Psoas muscle (tissue), 8 donors: ENCODE measurements at places on chromosomes 6 and 20.

- no peak overlapping the region for H3K4me3 ChIP-seq
- no peaks in the 10 kb centered on the region for H3K27me3 ChIP-seq
- H3K27ac ChIP-seq, result no peak overlapping the region
- peaks cover 60% of the 10 kb centered on the region for H3K4me1 ChIP-seq
- no peak for DNase-seq
- no peaks in the 10 kb centered on the region for H3K36me3 ChIP-seq
Measured at GRCh38 chr6:157070403-157071107, 252.8 kb downstream of the TMEM242 start.

GRCh38 chr20:58832457-58832856, 18.2 kb downstream of the GNAS-AS1 start:
- H3K4me1 ChIP-seq, result peaks cover 17% of the 10 kb centered on the region
- no peak for DNase-seq
- no peaks in the 10 kb centered on the region for H3K27me3 ChIP-seq
- no peak overlapping the region for H3K27ac ChIP-seq
- H3K4me3 ChIP-seq, result no peak overlapping the region

GRCh38 chr6:47258724-47259347, 50.9 kb downstream of the TNFRSF21 start:
- no peaks in the 10 kb centered on the region for H3K4me1 ChIP-seq
- no peak for DNase-seq
- no peak overlapping the region for H3K27ac ChIP-seq
- no peaks in the 10 kb centered on the region for H3K27me3 ChIP-seq
- H3K36me3 ChIP-seq, result no peaks in the 10 kb centered on the region

- no peak for DNase-seq
- H3K27ac ChIP-seq, result no peak overlapping the region
- H3K27me3 ChIP-seq, result no peaks in the 10 kb centered on the region
- no peaks in the 10 kb centered on the region for H3K36me3 ChIP-seq
- no peaks in the 10 kb centered on the region for H3K4me1 ChIP-seq
Measured at GRCh38 chr6:29477923-29478450, 9.8 kb downstream of the MAS1L start.

GRCh38 chr6:133340557-133340956, 99.4 kb downstream of the EYA4 start:
- peaks cover 54% of the 10 kb centered on the region for H3K4me1 ChIP-seq
- no peaks in the 10 kb centered on the region for H3K36me3 ChIP-seq
- no peaks in the 10 kb centered on the region for H3K27me3 ChIP-seq
- no peak for DNase-seq
- H3K4me3 ChIP-seq, result no peak overlapping the region

- no peaks in the 10 kb centered on the region for H3K4me1 ChIP-seq
- no peak for DNase-seq
- H3K27me3 ChIP-seq, result no peaks in the 10 kb centered on the region
- H3K4me3 ChIP-seq, result no peak overlapping the region
Measured at GRCh38 chr6:17851720-17852161, 135.7 kb downstream of the KIF13A start.

- no peak overlapping the region for H3K4me3 ChIP-seq
- no peak overlapping the region for H3K27ac ChIP-seq
- no peak for DNase-seq
- no peaks in the 10 kb centered on the region for H3K4me1 ChIP-seq
- no peaks in the 10 kb centered on the region for H3K36me3 ChIP-seq
Measured at GRCh38 chr6:168576388-168576787, 135.4 kb downstream of the SMOC2 start.

DNA sequence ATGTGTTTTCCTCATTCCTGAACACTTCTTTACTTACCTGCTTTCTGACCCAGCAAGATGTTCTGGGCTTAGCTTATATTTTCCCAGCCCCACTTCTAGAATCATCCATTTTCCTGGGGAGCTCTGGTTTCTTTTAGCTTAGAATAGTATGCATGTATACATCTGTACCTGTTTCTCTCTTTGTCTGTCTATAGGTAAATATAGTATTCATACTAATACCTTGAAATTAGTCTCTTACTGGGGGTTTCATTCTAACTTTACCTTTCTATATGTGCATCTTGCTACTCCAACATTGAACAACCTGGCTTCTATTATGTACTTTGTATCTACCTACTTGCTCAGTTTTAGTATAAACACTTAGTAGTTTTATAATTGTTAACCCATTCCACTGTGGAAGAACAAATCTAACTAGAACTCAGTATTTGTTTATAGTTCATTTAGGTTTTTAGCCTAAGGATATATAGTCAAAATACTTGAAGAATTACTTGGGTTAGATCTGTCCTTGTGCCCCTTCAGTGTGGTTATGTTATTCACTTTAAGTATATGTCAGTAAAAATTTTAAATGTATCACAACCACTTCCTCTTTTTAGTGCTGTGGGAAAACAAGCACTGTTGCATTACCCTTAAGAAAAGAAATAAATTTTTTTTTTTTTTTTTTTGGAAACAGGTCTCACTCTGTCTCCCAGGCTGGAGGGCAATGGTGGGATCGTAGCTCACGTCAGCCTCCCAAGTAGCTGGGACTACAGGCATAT, 54.0 kb downstream of the ASXL1 start:
- H3K36me3 ChIP-seq, result peaks cover 15% of the 10 kb centered on the region
- H3K4me1 ChIP-seq, result peaks cover 13% of the 10 kb centered on the region
- H3K27me3 ChIP-seq, result no peaks in the 10 kb centered on the region
- H3K27ac ChIP-seq, result no peak overlapping the region

GRCh38 chr6:55918639-55919038, 43.2 kb upstream of the BMP5 start:
- no peak overlapping the region for H3K4me3 ChIP-seq
- no peak overlapping the region for H3K27ac ChIP-seq
- no peaks in the 10 kb centered on the region for H3K27me3 ChIP-seq

GRCh38 chr6:153503810-153504209, 372.7 kb upstream of the RGS17 start:
- no peak for DNase-seq
- no peaks in the 10 kb centered on the region for H3K4me1 ChIP-seq
- H3K36me3 ChIP-seq, result no peaks in the 10 kb centered on the region
- H3K4me3 ChIP-seq, result no peak overlapping the region
- no peak overlapping the region for H3K27ac ChIP-seq

GRCh38 chr20:34536798-34537394, 20.7 kb downstream of the DYNLRB1 start:
- no peak overlapping the region for H3K27ac ChIP-seq
- no peaks in the 10 kb centered on the region for H3K27me3 ChIP-seq
- DNase-seq, result peak; percentile 73
- peaks cover 5% of the 10 kb centered on the region for H3K36me3 ChIP-seq
- no peaks in the 10 kb centered on the region for H3K4me1 ChIP-seq

DNA sequence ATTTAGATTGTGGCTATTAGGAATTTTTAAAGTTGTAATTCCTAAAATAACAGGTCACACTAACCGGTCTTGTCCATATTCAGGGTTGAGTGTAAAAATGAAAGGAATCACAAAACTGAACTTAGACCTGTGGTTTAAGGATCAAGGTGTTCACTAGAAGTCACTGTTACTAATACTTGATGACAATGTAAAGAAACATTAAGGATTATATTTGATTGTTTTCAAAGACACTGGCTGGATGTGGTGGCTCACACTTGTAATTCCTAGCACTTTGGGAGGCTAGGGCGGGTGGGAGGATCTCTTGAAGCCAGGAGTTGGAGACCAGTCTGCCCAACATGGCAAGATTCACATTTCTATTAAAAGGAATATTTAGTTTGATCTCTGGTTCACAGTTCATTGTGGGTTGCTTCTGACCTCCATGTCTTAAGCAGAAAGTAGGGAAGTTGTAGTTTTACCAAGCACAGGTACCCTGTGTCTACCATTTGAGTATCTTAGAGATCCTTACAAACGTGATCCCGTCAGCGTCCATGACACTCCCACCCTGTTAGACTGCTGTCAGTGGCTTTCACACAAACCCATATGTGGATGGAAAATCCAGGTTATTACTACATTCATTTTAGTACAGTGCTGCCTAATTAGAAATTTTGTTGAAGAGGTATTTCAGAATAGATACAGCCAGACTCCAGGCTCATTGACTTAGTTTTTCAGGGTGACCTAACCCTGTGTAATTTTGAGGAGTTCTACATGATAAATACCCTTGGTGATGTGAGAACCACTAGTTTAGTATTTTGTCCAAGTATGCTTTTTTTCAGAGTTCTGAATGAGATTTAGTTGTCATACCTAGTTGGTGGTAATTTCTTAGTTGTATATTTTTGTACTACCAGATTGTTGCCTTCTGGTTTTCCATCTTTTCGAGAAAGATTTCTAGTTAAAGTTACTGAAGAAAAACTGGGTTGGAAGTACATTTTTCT, 10.2 kb downstream of the SRSF3 start:
- no peak overlapping the region for H3K4me3 ChIP-seq
- no peak overlapping the region for H3K27ac ChIP-seq
- peaks cover 89% of the 10 kb centered on the region for H3K4me1 ChIP-seq
- H3K36me3 ChIP-seq, result peaks cover 99% of the 10 kb centered on the region
- DNase-seq, result no peak

- no peak overlapping the region for H3K4me3 ChIP-seq
- H3K27me3 ChIP-seq, result no peaks in the 10 kb centered on the region
- no peaks in the 10 kb centered on the region for H3K36me3 ChIP-seq
- no peaks in the 10 kb centered on the region for H3K4me1 ChIP-seq
- DNase-seq, result no peak
Measured at GRCh38 chr6:98797217-98797994, 37.0 kb upstream of the POU3F2 start.

- H3K27ac ChIP-seq, result no peak overlapping the region
- no peaks in the 10 kb centered on the region for H3K4me1 ChIP-seq
- no peaks in the 10 kb centered on the region for H3K36me3 ChIP-seq
- H3K4me3 ChIP-seq, result no peak overlapping the region
Measured at GRCh38 chr20:20063941-20064702, 11.8 kb downstream of the CFAP61 start.

DNA sequence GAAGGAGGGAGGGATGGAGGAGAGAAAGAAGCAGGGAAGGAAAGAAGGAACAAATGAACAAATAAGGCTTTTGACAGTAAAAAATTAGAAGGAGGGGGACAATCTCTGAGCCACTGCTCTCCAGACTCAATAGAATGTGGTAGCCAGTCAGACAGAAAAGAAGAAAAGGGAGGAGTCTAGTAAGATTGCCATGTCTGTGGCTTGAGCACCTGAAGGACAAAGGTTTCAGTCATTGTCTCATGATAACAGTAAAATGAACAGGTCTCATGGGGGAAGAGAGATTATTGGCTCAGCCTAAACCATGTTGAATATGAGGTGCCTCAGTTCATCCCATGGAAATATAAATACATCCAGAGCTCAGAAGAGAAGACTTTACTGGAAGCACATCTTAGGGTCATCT, 14.0 kb upstream of the LOC128125822 start:
- no peaks in the 10 kb centered on the region for H3K27me3 ChIP-seq
- H3K4me1 ChIP-seq, result peaks cover 32% of the 10 kb centered on the region
- no peak for DNase-seq
- no peak overlapping the region for H3K27ac ChIP-seq
- H3K4me3 ChIP-seq, result no peak overlapping the region

- no peak for DNase-seq
- H3K27me3 ChIP-seq, result no peaks in the 10 kb centered on the region
- no peaks in the 10 kb centered on the region for H3K4me1 ChIP-seq
- H3K27ac ChIP-seq, result no peak overlapping the region
Measured at GRCh38 chr20:54608039-54608745, 132.8 kb downstream of the DOK5 start.

DNA sequence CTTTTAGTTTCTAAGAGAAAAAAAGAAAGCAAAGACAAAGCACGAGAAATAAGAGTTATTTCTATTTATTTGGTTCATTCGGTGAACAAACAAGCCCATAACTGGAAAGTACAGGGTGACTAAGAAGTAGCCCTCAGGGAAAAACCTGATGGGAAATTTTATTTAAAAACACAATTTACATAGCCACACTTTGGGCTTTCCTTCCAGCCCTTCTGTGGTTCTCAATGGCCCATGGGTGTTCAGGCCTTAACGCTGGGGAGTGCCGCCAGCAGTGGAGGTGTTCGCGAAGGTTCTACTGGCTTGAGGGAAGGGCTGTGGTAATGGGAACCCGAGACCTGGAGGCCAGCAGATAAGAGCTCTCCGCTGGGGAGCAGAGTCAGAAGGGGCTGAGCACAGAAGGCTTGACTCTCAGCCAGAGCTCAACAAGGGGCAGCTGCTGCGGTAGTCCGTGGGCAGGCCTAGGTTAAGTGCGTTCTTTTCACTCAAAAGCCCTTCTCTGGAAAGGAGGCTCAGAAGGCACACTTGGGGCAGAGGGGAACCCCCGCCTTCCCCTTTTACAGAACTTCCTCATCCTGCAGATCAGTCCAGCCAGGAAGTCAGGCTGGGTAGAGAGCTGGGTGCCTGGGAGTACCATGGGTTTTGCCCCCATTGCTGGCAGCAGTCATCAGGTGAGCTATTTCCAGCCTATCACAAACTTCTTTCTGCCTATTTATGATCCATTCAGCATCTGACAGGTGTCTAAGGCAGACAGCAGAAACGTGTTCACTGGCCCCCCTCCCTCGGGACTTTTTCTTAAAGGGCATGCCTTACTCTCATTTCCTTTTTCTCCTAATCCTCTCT, 8.8 kb upstream of the CD83 start:
- no peak for DNase-seq
- no peak overlapping the region for H3K4me3 ChIP-seq
- H3K36me3 ChIP-seq, result no peaks in the 10 kb centered on the region
- peaks cover 12% of the 10 kb centered on the region for H3K27me3 ChIP-seq

DNA sequence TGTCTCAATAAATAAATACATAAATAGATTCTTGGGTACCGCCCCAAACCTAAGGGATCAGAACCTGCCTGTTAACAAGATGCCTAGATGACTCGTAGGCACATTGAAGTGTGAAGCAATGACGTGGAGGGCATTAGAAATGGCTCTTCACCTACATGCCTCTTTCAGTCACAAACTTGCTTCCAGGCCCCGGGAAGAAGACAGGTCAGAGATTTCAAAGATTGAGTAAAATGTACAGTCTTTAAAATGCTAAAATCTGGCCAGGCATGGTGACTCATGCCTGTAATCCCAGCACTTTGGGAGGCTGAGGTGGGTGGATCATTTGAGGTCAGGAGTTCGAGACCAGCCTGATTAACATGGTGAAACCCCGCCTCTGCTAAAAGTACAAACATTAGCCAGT, 480.8 kb upstream of the JARID2 start:
- no peak overlapping the region for H3K4me3 ChIP-seq
- DNase-seq, result no peak
- H3K36me3 ChIP-seq, result no peaks in the 10 kb centered on the region

- DNase-seq, result peak; percentile 64
- no peak overlapping the region for H3K4me3 ChIP-seq
- no peaks in the 10 kb centered on the region for H3K36me3 ChIP-seq
- no peaks in the 10 kb centered on the region for H3K4me1 ChIP-seq
Measured at GRCh38 chr6:33344701-33345697, 27.5 kb upstream of the ZBTB22 start.

- no peaks in the 10 kb centered on the region for H3K4me1 ChIP-seq
- peaks cover 1% of the 10 kb centered on the region for H3K27me3 ChIP-seq
- no peak for DNase-seq
- H3K36me3 ChIP-seq, result no peaks in the 10 kb centered on the region
- H3K27ac ChIP-seq, result no peak overlapping the region
Measured at GRCh38 chr6:167096991-167097390, 25.9 kb upstream of the CCR6 start.

GRCh38 chr6:128345278-128345677, 175.1 kb downstream of the PTPRK start:
- H3K4me1 ChIP-seq, result peaks cover 8% of the 10 kb centered on the region
- no peak for DNase-seq
- no peaks in the 10 kb centered on the region for H3K27me3 ChIP-seq
- no peaks in the 10 kb centered on the region for H3K36me3 ChIP-seq
- no peak overlapping the region for H3K4me3 ChIP-seq
